ENCODE measurements at places on chromosomes 5 and 9.

GRCh38 chr9:91907484-91908292, 42.3 kb downstream of the ROR2 start:
- DNase-seq = no peak

GRCh38 chr9:35861161-35861897, 8.9 kb downstream of the OR13J1 start:
- DNase-seq = no peak

DNA sequence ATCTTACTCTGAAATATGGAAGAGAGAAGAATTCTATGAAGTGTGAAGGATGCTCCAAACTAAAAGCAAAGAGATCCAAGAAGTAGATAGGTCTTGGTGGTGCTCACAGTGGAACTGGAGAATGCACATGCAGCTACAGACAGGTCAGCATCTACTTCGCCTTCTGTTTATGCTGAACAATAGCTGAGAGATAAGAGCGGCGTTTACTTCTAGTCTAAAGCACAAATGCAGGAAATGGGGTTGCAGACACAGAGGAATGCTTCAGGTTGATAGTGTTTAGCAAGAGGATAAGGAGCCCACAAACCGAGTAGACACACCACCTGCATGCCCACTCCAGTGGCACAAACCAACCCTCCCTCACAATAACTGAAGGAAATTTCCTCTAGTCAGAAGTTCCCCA, 180.0 kb upstream of the RGMB start:
- DNase-seq = no peak

DNA sequence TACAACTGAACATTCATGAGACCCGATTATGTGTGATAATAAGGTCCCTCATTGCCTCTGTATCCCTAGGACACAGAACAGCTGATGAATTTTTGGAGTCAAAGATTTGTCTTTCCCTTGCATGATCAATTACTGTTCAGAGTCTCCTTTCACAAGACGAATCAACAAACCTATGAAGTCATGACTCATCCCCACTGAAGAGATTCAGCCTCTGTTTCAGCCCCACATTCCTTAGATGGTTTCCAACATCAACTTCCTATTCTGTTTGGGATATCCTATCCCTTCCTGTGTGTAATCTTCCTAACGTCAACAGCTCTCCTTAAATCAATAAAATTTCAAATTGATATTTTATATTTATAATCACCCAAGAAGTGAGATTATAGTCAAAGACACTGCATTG, 199.0 kb downstream of the DNAH5 start:
- no peak for DNase-seq

GRCh38 chr5:62661126-62661525, 82.5 kb downstream of the LRRC70 start:
- DNase-seq = no peak

- no peak for DNase-seq
These were observed 71.8 kb downstream of the EFNA5 start for GRCh38 chr5:107598958-107599357.

DNA sequence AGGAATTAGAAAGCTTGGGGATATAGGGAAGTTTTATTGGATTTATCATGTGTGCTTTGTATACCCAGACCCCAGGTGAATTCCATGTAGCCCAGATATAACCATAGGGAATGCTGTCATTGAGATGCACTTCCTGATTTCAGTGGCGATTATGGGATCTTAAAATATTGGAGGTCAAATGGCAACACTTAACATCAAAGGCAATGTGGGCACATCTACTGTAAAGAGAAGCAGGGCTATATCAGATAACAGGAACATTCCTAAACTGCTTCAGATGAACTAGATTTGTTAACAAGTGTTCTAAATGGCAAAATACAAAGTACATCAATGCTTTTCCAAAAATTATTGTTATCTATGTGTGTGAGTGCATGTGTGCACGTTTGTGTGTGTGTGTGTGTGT, 883.5 kb upstream of the EDIL3 start:
- DNase-seq = no peak

DNA sequence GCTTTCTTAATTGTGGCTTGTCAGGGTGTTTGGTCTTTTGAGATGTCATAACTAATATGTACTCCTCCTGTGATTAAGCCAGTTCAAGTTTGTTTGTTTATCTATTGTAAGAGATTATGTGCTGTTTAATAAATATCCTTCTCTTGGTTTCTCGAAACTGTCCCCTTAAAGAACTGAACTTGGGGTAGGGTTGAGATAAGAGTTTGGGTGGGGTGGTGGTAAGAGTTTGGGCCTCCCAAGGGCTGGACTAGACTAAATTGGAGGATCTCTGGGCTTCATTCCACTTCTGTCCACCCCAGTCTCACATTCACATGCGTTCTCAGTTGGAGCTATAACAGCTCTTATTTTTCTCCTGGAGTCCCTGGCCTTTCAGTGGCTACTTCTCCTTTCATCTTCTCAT, 38.2 kb downstream of the AQP7 start:
- DNase-seq = no peak

- DNase-seq = peak; percentile 6
These were observed 645 bp downstream of the SAP30L start for GRCh38 chr5:154446195-154447088.

DNA sequence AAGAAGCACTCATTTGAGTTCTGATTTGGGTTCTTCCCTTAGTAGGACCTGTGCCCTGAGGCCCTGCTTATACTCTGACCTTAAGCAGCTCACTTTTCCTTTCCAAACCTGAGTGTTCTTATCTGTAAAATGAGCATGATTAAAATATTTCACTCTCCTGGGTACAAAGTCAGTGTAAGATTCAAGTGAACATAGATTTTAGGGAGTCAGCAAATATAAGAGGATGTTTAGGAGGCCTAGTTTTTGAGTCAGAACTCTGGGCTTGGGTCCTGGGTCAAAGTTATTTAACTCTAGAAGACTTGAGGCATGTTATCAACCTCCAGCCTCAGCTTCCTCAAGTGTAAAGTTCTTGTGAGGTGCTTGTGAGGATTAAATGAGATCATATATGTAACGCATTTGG, 8.7 kb upstream of the SPARC start:
- DNase-seq = no peak

DNA sequence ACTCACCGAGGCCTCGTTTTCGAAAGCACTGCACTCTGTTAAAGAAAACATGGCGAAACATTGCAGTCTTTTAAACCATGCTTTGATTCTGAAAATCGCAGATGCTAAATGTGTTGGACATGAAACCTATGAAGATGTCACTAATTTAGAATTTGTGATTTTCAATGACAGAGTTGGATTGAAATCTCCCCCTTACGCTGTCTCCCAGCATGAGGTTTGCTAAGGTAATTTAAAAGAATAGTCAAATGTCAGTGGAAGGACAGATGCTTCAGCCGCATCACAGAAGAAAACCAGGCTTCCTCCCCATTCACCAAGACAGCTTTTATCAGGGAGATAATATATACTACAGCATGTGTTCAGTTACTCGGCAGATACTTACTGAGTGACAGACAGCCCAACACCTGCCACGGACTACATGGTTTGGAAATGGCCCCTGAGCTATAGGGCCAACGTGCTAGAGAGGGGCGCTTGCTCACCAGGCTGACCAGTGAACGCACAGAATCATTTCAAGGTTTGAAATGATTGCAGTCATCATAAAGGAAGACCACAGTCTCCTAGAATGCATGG, 136.9 kb downstream of the ADAMTS16 start:
- DNase-seq = no peak

DNA sequence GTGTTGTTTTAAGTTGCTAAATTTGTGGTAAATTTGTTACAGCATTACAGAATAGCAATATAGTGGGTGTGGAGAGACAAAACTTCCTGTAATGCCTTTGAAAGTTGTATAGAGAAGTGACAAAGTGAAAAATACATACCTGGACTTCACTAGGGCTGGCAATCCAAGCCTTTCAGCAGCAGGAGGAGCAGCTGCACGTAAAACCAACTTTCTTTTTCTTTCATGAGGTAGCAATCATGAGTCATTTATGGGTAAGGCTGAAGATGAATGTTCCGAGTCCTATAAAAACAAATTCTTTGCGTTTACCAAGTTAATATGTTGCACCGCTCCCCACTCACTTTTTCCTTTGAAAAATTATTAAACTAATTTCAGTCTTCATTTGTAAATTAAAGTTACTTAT, 1138.2 kb downstream of the TAF11L14 start:
- no peak for DNase-seq

GRCh38 chr9:136610426-136610825, 52.3 kb upstream of the EGFL7 start:
- no peak for DNase-seq

- no peak for DNase-seq
These were observed 30.3 kb downstream of the ADAMTS6 start for GRCh38 chr5:65451436-65451835.

DNA sequence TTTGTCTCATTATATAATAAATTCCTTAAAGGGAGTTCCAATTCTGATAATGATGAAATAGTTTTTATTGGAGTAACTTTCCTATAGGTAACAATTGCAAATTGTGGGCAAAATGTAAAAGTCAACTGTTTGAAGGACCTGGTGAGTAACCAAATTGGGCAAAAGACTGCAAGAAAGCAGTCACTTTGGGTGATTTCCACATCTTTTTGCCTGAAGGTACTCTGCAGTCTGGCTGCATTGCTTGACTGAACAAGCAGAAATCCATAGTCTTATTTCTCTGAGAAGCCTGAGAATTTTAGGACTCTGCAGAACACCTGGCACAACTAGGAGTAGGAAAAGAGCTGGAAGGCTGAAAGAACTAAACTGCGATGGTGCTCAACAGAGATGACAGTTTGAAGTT, 114.9 kb downstream of the HOMER1 start:
- no peak for DNase-seq

- DNase-seq = no peak
These were observed 24.6 kb downstream of the RFK start for GRCh38 chr9:76369583-76369982.

DNA sequence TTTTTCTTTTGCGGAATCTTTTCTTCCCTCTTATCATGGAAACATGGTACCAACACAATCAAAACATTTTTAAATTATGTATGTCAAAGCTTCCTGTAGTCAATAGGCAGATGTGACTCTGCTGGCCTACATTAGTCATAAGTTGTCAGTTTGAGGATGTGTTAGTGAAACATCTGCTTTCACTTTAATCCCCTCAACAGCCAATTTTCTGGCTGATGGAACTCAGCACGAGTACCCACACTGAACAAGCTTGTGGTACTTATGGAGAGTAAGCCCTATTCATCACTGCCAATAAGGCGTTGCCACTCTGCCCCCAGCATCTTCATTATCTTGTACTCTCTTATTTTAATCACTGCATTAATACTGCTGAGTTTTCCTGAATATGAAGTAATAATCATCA, 1034.4 kb downstream of the CDH9 start:
- DNase-seq = no peak

GRCh38 chr9:113397203-113397631, 3.9 kb downstream of the ALAD start:
- DNase-seq = no peak

DNA sequence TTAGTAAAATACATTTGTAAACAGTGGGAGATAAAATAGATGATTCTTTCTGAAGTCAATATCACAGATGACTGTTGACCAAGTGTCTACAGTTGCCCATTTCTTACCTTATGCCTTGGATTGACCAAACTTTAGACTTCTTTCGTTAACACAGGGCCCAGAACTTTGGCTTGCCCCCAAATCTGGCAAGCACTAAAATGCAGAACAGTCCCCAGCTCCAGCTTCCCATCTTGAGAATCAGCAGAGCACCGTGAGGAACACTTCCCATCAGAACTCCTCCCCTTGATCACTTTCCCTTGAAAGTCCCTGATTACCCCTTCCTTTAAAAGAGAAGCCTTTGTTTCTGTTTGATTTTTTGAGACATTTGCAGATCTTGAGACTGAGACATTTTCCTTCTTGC, 1039.9 kb downstream of the TLE1 start:
- DNase-seq = no peak

- DNase-seq = no peak
These were observed 134.2 kb upstream of the RGMB start for GRCh38 chr5:98639274-98639673.

- no peak for DNase-seq
These were observed 11.9 kb upstream of the SRFBP1 start for GRCh38 chr5:121949885-121950284.

- DNase-seq = no peak
These were observed 67.9 kb downstream of the OSMR start for GRCh38 chr5:38913714-38914113.

GRCh38 chr5:88502179-88503040, 233.8 kb upstream of the TMEM161B start:
- DNase-seq = no peak

DNA sequence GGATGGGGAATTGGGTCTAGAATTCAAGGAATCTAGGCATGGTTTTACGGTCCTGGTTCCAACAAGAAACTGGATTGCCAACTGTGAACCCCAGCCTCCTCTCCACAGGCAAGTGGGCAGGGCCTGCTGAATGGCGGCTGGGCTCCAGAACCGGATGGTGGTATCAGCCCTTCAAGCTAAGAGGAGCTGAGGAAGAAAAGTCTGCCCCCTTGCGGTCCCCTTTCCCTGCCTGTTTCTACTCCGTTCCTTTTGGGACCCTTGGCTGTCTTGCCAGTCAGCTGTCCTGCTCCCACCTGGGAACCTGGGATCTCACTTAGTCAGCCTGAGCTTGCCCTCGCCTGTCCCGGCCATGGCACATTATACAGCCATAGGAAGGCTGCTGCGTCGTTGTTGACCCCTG, 234.4 kb upstream of the DAPK1 start:
- DNase-seq = no peak

- no peak for DNase-seq
These were observed 116.6 kb downstream of the NMUR2 start for GRCh38 chr5:152288499-152288898.

GRCh38 chr5:98109561-98110006, 663.9 kb upstream of the RGMB start:
- DNase-seq = no peak

- no peak for DNase-seq
These were observed 50.4 kb downstream of the POC5 start for GRCh38 chr5:75666801-75667200.

DNA sequence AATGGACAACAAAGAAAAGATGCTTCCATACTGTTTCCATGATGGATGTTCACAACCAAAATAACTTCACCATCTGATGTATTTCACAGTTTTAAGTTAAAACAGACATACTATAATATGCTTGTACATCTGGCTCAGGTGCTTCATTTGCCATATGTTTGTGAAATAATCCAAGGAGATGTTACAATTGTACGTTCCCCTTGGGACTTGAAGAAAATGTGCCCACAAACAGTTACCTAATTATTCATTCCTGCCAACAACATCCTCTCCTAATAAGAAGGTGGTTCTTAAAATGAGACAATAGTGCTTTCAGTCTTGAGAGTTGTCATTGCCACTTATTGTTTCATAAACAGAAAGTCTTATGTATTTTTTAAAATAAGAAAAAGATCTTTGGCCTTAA, 33.1 kb upstream of the SMARCA2 start:
- no peak for DNase-seq

- DNase-seq = no peak
These were observed 1.2 kb downstream of the AP3S1 start for GRCh38 chr5:115842952-115843351.

GRCh38 chr5:123721675-123722276, 209.8 kb downstream of the CSNK1G3 start:
- DNase-seq = no peak

GRCh38 chr5:54895816-54896341, 89.5 kb downstream of the ESM1 start:
- DNase-seq = no peak

All from stimulated activated CD4-positive, alpha-beta T cell treated with anti-CD3 and anti-CD28 coated beads, Interleukin-15, amount 100 ng/mL, for 48 hours (primary cell).